Heart right ventricle (tissue), 16 donors: ENCODE measurements at places on chromosomes 6 and 20. TPM values are rescaled to one million over a fixed set of nuclear protein-coding genes. Genes with fewer than 3 reads are reported as not detected.

The FNDC11 gene
- total RNA-seq, result 0.23 TPM

GRCh38 chr6:154440022-154440421 is 70.5 kb downstream of the CNKSR3 start:
- H3K4me3 ChIP-seq, result no peak overlapping the region
- DNase-seq, result no peak
- H3K27ac ChIP-seq, result no peak overlapping the region
- peaks cover 6% of the 10 kb centered on the region for H3K4me1 ChIP-seq
- peaks cover 21% of the 10 kb centered on the region for H3K36me3 ChIP-seq

- no peaks in the 10 kb centered on the region for H3K27me3 ChIP-seq
- H3K4me3 ChIP-seq, result no peak overlapping the region
- no peaks in the 10 kb centered on the region for H3K36me3 ChIP-seq
- no peak overlapping the region for H3K27ac ChIP-seq
- no peaks in the 10 kb centered on the region for H3K4me1 ChIP-seq
These were observed 122.5 kb upstream of the TAB2 start for GRCh38 chr6:149194820-149195558.

The FUT9 gene
- not detected for total RNA-seq
